Glomerular endothelial cell (primary cell): ENCODE measurements at places on chromosomes 3 and 15. TPM values are rescaled to one million over a fixed set of nuclear protein-coding genes. Genes with fewer than 3 reads are reported as not detected.

Gene AADACL2
- total RNA-seq, result not detected in 2 replicates

Gene LRRC15
- not detected in 2 replicates for total RNA-seq

Gene RETNLB
- not detected in 2 replicates for total RNA-seq

Gene STAC
- 6.3 and 7.4 TPM in 2 replicates for total RNA-seq

Gene HIGD2B
- not detected in 2 replicates for total RNA-seq

Gene NOX5
- 0.18 TPM in 1 of 2 replicates, not detected in the other for total RNA-seq

Gene SCAANT1
- total RNA-seq, result not detected in 2 replicates

Gene KLHL40
- not detected in 2 replicates for total RNA-seq

Gene HGD
- 1.1 TPM in 1 of 2 replicates, not detected in the other for total RNA-seq

Gene LTK
- total RNA-seq, result 0.24 and 0.70 TPM in 2 replicates

Gene IQGAP1
- total RNA-seq, result 292 and 350 TPM in 2 replicates
